Activated CD4-positive, alpha-beta T cell treated with anti-CD3 and anti-CD28 coated beads, Interleukin-2, amount 50 U/mL, for 24 hours (primary cell): ENCODE measurements at places on chromosomes 3 and 15.

- no peak for DNase-seq
Observed at GRCh38 chr3:186742618-186743380, 25.6 kb downstream of the KNG1 start.

- DNase-seq: no peak
Observed at GRCh38 chr3:27802425-27802824, 80.3 kb upstream of the EOMES start.

- DNase-seq: no peak
Observed at GRCh38 chr3:36269274-36269673, 111.0 kb upstream of the STAC start.

DNA sequence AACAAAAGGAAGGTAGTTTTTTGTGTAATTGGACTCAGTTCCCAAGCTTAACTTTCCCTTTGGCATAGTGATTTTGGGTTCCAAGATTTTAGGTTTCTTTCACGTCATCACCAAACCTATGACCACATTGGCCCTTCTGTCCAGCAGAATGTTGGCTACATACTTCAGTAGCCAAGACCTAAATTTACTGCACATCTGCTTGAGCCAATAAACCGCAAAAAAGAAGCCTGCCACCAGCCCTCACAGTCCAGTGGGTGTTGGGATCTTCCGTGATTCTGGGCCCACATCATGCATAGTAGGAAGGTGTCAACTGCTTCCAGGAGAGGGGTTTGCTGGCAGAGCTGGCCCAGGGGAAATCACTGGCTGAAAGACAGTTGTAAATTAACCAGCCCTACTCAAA is 57.6 kb upstream of the LIPC start:
- DNase-seq: no peak

GRCh38 chr15:78164010-78164409 is 14.8 kb downstream of the IDH3A start:
- no peak for DNase-seq

GRCh38 chr3:43309372-43310305 is 23.3 kb downstream of the SNRK start:
- DNase-seq: no peak

GRCh38 chr3:13844286-13844685 is 35.6 kb downstream of the WNT7A start:
- no peak for DNase-seq

DNA sequence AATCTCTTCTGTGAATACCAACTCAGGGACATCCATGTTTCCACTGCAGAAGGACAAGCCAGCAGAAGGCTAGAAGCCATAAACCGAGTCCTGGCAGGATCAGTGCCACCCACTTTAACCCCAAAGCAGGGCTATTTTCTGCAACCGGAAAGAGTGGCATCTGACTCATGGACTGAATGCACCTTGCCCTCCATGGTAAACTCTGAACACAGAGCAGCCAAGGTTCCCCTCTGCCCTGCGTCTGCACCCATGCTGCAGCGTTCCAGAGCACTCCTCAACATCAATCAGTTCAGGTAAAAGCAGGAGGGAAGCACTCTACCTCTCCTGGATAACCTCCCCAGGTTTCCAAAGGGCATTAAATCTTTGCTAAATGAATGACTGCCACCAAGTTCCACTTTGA is 801 bp upstream of the NGRN start:
- no peak for DNase-seq

GRCh38 chr3:99947356-99947755 is 129.7 kb downstream of the CMSS1 start:
- DNase-seq: no peak

DNA sequence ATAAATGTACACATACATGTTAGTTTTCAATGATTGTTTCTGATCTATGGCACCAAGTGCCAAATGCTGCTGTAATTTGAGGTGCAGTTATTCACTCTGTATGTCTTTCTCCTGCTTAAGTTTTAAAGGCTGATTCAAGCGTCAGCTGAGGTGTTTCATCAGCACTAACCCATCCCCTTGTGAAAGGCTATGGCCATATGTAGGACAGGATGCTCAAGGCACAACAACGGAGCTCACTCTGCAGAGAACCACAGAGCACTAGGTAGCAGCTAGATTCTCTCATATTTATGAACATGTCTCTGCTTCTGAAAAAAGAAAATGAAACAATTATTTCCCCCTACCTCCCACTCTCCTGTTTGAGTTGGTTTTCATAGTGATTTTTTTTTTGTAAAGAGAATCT is 340.0 kb upstream of the TMCO5A start:
- no peak for DNase-seq

DNA sequence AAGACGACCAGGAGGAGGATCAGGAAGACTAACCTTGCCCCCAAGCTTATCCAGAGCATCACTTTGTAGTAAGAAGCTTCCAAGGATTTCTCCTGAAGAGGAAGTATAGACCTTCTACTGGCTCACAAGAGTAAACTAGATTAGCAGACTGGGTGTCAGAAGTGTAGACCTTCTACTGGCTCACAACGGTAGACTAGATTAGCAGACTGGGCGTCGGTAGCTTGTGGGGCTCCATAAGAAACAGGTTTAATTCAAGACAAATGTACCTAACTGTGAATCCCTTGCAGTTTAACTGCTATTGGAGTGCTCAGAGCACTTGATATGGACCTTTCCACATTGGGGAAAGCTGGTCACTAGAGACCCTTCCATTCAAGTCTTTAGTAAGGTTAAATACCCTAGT is 12.9 kb downstream of the FBXO40 start:
- DNase-seq: no peak
